ENCODE measurements at places on chromosomes 3 and 15.
A peak's percentile ranks its signal among the peaks of the same experiment; 100 is the strongest.

- DNase-seq: no peak
These were observed 65.5 kb downstream of the WHAMM start for GRCh38 chr15:82874961-82875360.

GRCh38 chr15:77513226-77513625 lies 92.5 kb downstream of the HMG20A start:
- no peak for DNase-seq

DNA sequence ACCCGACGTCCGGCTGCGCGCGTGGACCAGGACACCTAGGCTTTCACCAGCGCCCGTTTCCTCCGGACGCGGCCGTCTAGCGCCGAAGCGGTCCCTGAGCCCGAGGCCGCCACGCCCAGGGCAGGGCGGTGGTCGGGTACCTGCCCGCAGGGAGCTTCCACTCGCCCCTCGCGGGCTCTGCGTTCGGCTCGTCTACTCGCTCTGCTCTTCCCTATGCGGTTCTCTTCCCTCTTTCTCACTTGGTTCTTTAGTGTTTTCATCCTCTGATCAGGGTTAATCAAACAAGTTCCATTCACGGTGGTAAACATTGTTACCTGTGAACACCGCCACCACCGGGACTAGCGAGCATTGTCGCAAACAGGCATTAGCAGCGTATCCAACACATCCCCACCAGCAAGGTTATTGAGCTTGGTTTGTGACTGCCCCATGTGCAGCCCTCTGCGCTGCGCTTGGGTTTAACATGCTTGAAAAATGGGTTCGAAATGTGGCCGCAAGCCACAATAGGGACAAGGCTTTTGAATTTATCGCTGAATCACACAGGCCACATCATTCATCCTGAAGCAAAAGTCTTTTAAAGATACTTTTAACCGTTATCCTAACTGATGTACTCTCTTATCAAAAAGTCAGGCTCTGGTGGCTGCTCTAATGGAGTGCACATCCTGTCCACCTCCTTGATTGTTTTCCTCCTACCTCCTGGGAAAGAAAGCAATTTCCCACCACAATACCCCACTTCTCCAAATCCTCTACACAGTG lies 843 bp upstream of the CD47 start:
- DNase-seq: no peak

DNA sequence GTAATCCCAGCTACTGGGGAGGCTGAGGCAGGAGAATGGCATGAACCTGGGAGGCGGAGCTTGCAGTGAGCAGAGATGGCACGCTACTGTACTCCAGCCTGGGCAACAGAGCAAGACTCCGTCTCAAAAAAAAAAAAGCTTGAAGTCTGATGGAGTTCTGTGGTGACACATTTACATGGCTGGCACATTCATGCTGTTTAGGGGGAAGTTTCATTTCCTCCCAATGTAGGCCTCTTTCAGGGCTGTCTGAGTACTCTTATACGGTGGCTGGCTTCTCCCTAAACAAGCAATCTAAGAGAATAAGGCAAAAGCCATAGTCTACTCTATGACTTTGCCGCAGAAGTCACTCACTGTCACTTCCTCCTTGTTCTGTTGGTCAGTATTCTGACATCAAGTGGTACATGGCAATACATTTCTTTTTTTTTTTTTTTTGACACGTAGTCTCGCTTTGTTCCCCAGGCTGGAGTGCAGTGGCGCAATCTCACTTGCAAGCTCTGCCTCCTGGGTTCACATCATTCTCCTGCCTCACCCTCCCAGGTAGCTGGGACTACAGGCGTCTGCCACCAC lies 41.2 kb downstream of the OIP5 start:
- DNase-seq: peak; percentile 75

GRCh38 chr3:21665444-21666100 lies 85.4 kb downstream of the ZNF385D start:
- no peak for DNase-seq

DNA sequence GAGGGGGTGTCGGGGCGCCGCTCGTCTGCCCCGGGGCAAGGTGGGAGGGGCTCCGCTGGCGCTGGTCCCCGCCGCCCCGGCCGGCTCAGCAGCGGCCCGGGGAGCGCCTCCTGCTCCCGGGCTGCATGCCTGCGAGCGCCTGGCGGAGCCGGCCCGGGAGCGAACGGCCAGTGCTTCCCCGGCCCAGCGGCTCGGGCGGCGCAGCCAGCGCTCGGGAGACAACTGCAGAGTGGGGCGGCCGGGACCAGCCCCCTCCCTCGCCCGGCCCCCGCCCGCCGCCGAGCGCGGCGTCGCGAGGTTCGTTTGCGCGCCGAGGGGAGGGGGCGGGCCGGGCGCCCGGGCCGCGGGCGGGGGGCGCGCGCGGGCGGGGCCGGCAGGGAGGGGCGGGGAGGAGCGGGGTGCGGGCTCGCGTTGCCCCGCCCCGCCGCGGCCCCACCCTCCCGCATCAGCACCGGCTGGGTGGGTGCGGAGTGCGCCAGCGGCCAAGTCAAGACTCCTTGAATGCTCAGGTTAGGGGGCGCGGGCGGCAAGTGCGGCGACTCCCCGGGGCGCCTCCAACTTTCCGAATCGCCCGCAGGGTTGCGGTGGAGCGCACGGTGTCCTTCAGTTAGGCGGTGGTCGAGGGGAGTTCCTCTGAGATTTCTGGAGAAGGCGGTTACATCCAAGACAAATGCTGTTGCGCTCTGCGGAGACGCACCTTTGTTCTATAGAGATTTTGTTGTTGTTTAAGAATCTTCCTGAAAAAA lies at the start of gene RGMA:
Gene RGMA (minus strand): TSS at position 231 of the 746 bp plus-strand sequence. CDS start 279 bp downstream, outside the sequence.
- no peak for DNase-seq

- DNase-seq: no peak
These were observed 8.8 kb downstream of the ANKUB1 start for GRCh38 chr3:149783576-149783975.

DNA sequence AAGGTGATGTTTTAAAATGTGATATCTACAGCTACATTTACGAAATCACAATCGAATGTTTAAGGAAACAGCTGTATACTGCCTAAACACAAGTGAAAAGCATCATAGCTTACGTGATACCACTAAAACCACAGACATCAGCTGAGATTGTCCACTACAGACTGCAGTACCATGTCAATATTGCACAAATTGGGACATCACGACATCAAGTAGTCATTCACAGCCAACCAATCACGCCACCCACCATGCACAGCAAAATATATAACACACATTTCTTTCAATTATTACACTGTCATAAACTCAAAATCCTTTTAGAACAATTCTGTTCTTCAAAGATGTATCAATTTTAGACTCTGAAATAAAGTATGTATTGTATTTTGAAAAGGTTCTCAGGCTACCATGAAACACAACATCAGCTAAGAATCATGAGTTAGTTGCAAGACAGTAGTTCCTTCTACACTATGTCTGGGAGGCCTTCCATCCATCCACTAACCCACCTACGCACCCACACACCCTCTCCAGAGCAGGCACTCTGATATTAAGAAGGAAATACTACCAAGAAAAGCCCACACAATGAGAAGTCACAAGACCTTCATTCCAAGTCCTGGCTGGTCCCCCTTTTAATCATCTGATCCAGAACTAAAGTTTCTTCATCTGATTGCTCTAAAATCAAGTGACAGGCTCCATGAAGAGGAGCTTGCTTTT lies 3.1 kb downstream of the DMXL2 start:
- no peak for DNase-seq

- DNase-seq: no peak
These were observed 10.9 kb downstream of the CA12 start for GRCh38 chr15:63370764-63371163.

- no peak for DNase-seq
These were observed 13.3 kb upstream of the DOCK3 start for GRCh38 chr3:50661321-50661837.

GRCh38 chr15:35834216-35834830 lies 288.4 kb upstream of the DPH6 start:
- DNase-seq: no peak

- no peak for DNase-seq
These were observed 30.8 kb upstream of the MAP3K13 start for GRCh38 chr3:185332026-185332735.

DNA sequence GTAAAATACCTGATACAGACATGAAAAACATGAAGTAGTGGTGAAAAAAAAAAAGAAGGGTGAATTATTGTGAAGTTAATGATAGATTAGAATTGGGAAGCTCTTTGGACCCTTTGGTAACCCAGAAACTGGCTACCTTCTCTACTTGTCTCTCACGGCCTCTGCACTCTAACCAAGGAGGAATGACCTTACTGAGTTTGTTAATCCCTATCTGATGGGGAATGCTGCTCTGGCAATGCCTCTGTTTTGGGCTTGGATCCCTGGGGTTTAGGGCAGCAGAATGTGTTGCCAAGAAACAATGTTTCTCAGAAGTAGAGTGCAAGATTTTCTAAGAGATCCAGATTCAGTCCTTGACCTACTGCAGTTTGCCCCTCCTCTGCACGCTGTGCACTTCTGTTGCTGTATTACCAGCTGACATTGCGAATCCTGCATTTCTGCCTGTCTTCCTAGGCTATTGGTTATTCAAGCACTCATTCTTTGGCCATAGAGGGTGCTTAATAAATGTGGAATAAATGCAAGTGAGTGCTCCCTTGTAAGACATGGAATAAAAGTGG lies 49.2 kb upstream of the MAP3K13 start:
- DNase-seq: no peak

- DNase-seq: no peak
These were observed 684.3 kb upstream of the DPPA4 start for GRCh38 chr3:110021659-110022058.

DNA sequence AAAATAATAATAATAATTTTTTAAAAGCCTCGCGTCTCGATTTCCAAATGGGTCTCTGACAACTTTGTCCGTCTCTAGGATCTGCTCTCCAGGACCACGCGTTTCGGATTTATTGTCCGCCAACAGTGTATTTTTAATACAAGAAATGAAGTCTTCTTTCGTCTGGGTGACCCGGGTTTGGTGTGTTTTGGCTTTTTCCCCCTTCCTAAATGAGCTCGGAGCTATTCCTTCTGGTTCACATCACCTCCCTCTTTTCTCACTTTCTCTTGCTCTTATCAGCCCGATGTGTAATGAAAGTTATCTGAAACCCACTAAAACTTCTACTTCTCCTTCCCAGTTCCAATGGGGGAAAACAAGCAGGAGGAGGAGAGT lies 516.7 kb downstream of the MECOM start:
- DNase-seq: no peak

DNA sequence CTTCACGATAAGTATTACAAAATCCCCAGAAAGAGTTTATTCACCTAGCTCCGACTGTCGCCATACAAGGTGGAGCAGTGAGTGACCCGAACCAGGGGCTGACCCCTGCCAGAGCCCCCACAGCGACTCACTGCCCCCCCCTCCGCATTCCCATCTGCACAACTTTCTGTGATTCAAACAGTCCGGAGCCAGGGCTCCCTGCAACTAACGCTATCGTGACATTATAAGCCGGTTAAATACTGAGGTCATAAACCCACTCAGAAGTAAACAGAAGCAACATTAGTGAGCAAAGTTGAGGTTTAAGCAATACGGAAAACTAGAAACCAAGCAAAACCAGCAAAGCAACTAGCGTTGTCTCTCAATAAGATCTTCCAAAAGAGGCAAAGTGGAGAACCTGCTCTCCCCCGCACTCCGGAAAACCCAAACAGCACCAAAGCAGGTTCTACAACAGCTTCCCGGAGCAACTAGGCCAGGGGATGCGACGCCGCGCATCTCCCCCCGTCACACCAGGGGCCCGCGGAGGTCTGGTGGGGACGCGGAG lies 642 bp downstream of the SCAP start:
- DNase-seq: peak; percentile 71

DNA sequence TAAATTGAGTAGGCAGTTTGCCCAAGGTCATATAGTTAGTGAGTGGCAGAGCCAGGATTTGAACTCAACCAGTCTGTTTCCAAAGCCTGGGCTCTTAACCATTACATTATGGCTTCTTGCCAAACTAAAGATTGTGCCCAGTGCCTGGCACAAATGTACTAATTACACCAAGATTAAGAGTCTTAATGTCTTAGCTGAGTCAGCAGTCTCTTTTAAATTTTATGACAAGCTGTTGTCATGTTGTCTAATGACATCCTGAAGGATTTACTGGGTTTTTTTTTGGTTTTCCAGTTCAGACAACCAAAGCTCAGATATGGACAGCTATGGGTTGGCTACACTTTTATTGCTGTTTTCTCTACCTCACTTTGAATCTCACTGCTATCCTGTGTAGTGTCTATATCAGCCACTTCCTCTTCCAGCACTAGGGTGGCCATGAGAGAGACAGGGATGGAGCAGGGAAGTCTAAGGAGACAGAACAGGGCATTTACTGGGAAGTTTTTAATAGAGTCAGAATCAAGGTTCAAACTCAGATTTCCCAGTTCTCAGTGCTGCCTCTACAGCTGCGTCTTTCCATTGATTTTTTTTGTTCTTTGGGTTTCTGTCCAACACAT lies 10.5 kb downstream of the FBXL2 start:
- no peak for DNase-seq

- no peak for DNase-seq
These were observed 84.7 kb downstream of the SCN11A start for GRCh38 chr3:38966811-38967692.

- DNase-seq: no peak
These were observed 58.9 kb downstream of the ATG7 start for GRCh38 chr3:11331101-11331500.

- no peak for DNase-seq
These were observed 50.1 kb downstream of the SUMF1 start for GRCh38 chr3:4416961-4417360.

DNA sequence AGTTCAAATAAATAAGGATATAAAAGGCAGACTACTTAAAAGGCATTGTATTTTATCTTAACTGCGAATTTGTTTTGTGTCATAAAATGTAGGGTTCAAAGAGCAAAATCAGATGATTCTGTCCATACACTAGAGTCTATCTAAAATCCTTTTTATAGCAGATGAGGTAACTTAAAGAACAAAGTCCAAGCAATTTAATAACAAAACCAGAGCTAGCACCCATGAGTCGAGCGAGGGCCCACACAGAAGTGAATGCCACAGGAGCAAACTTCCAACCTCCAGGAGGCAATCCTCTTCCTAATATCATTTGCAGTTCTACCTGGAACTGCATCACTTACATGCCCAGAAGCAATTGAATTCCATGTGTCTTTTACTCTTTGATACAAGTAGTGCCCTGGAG lies 35.4 kb upstream of the KBTBD8 start:
- DNase-seq: no peak

DNA sequence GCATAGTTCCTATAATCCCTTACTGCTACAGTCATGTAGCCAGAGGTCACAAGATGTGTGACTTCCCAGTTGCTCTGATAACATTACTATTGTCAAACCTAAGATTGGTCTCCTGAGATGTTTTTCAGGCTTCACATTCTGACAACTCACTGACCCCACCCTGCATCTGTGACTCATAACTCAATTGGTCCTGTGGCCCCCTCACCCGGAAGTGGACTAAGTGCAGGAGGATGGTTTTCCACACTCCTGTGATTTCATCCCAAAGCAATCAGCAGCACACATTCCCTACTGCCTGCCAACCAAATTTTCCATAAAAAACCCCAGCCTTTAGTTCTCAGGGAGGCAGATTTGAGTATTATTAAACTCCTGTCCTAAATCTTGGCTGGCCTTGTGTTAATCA lies 564.9 kb upstream of the ZNF385D start:
- no peak for DNase-seq

DNA sequence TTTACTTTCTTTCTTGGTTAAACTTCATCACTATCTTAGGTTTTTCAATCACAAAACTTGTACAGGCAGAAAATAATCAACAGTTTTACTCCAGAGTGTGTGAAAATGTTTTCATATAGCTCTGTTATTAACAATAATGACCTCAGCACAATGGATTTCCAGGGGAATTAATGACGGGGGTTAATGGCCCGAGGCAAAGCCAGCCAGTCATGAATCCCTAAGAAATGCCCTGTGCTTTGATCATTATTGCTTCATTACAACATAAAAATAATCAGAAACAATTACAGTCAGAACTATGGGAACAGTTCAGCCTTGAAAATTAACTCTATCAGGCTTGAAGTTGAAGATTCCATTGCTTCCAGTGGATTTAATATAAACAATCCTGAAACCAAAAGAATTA lies 875.4 kb downstream of the ROBO2 start:
- DNase-seq: no peak
